ENCODE measurements at places on chromosomes 11 and 22.

- DNase-seq: no peak
Observed at GRCh38 chr22:41488076-41488475, 19.2 kb downstream of the ACO2 start.

- no peak for DNase-seq
Observed at GRCh38 chr11:65129649-65130441, 4.5 kb downstream of the SYVN1 start.

- DNase-seq: peak; percentile 76
Observed at GRCh38 chr11:12746593-12747097, 72.4 kb downstream of the TEAD1 start.

GRCh38 chr11:14393129-14393528 is 34.1 kb upstream of the RRAS2 start:
- DNase-seq: no peak

DNA sequence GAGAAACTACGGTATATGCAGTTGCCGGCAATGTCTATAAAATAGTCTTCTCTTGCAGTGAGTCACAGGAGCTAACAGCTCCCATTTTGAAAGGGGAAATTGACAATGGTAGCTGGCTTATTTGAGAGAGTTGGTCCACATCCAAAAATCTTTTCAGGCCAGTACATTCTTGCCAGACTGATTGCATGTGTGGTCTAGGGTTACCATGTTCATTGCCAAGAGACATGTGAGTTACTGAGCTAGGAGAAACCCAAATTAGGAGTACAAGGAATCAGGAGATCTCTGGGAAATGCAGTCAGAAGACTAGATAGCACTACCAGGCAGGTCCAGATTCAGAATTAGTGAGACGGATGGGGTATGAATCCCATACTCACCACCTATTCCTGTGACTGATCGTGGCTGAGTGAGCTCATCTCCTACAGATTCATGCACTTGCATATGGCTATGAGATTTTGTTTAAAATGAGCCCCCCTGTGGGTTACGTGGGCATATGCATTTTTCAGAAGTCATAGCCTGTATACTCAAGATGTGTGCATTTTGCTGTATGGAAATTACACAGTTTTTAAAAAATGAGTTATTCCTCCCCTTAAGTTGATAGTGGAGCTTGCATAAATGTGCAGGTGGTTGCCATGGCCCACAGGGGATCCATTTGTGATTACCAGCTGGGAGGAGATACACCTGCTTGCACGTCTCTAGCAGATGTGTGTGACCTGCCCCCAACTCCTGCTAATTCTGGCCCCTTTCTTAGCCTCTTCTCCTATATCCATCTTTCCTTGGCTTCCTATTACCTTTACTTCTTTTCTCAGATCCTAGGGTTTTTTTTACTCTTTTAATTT is 102.7 kb downstream of the COMMD9 start:
- DNase-seq: no peak

DNA sequence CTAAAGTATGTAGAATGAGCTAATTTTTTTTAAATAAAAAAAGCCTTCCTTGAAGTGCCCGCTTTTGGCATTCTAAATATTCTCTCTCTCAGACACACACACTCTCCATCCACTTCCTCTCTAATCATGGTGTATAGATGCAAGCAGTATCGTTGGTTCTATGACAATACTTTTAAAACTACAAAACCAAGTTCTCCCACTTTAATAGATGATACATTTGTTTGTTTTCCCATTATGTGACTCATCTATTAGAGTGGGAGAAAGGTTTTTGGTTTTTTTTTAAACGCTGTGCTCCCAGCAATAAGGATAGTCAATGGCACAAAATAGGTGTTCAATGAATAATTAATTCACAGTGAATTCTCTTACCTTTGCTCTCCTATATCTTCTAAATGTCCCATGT is 44.6 kb downstream of the FZD4 start:
- DNase-seq: no peak

- no peak for DNase-seq
Observed at GRCh38 chr11:35210876-35211546, 72.0 kb downstream of the CD44 start.

DNA sequence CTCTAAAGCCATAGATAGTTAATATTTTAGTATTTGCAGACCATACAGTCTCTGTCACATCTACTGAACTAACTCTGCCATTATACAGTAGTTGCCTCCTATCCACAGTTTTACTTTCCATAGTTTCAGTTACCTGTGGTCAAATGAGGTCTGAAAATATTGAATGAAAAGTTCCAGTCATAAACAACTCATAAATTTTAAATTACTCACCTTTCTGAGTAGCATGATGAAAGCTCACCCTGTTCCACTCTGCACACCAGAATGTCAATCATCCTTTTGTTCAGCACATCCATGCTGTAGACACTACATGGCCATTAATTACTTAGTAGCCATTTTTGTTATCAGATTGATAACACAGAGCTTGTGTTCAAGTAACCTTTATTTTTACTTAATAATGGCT is 51.7 kb upstream of the ME3 start:
- no peak for DNase-seq

DNA sequence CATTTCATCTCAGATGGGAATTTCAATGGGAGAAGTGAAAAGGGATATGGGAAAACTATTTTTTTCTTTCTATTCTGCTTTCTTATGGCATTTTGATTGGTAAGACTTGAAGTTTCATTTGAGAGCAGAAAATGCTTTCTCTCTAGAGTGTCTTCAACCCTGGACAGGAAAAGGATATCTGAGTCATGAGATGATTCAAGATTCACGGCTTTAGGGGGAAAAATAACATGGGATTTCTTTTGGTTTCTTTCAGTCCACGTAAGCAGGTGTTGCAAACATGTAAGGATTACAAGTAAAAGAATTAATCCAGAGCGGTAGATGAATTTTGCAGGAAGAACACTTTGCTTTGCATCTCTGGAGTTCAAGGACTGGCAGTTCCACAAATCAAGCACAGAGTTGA is 1001.0 kb upstream of the TENM4 start:
- DNase-seq: no peak

GRCh38 chr22:50734986-50735738 is 2.8 kb upstream of the ACR start:
- no peak for DNase-seq

DNA sequence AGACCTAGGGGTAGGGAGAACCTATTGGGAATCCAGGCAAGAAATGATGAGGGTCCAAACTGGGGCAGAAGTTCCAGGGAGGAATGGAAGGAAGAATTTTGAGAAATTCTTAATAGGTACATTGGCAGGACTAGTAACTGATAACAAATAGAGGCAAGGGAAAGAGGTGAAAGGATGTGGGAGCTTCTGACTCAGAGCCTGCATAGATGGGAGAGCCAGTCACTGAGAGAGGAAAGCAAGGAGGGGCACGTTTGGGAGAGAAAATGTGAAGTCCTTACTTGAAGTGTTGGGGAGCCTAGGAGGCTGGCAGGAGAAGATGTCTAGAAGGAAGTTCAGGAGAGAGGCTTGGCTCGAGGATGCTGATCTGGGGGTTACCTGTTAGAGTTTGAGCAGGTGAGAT is 104.6 kb upstream of the NCAM1 start:
- no peak for DNase-seq

DNA sequence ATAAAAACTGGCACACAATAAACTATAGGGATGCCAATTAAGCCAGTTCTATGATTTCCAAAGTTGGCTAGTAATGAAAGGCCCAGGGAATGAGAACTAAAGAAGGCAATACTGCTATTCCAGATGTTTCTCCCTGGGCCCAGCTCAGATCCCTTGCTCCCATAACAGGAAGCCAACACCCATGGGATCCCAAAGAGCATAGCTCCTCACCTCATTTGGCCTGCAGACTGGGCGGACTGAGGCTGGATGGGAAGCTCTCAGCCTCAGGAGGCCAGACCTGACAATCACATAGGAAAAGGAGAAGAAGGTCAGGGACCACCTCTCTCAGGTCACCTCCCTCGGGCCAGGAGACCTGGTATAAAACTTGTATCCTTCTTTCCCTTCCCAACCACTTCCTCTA is 5.3 kb downstream of the TBC1D10A start:
- DNase-seq: no peak

- DNase-seq: no peak
Observed at GRCh38 chr11:111605681-111606080, 3.4 kb downstream of the SIK2 start.

- no peak for DNase-seq
Observed at GRCh38 chr22:22019659-22020424, 37.3 kb upstream of the TOP3B start.

GRCh38 chr11:16881074-16881709 is 133.0 kb downstream of the PLEKHA7 start:
- no peak for DNase-seq

- no peak for DNase-seq
Observed at GRCh38 chr11:114168691-114169090, 109.2 kb downstream of the ZBTB16 start.

DNA sequence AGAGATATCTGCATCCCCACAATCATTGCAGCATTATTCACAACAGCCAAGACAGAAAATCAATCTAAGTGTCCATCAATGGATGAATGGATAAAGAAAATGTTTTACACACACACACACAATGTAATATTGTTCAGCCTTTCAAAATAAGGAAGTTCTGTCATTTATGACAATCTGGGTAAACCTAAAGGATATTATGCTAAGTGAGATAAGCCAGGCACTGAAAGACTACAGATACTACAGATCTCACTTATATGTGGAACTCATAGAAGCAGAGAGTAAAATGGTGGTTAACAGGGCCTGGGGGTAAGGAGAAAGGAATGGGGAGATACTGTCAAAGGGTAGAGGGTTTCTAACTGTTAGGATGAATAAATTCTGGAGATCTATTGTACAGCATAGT is 36.0 kb upstream of the EED start:
- DNase-seq: no peak

- no peak for DNase-seq
Observed at GRCh38 chr11:97544431-97544830, 1154.6 kb downstream of the JRKL start.

- no peak for DNase-seq
Observed at GRCh38 chr11:118227865-118228785, 3.3 kb upstream of the JAML start.

- no peak for DNase-seq
Observed at GRCh38 chr11:8100158-8100557, 19.1 kb downstream of the TUB start.

DNA sequence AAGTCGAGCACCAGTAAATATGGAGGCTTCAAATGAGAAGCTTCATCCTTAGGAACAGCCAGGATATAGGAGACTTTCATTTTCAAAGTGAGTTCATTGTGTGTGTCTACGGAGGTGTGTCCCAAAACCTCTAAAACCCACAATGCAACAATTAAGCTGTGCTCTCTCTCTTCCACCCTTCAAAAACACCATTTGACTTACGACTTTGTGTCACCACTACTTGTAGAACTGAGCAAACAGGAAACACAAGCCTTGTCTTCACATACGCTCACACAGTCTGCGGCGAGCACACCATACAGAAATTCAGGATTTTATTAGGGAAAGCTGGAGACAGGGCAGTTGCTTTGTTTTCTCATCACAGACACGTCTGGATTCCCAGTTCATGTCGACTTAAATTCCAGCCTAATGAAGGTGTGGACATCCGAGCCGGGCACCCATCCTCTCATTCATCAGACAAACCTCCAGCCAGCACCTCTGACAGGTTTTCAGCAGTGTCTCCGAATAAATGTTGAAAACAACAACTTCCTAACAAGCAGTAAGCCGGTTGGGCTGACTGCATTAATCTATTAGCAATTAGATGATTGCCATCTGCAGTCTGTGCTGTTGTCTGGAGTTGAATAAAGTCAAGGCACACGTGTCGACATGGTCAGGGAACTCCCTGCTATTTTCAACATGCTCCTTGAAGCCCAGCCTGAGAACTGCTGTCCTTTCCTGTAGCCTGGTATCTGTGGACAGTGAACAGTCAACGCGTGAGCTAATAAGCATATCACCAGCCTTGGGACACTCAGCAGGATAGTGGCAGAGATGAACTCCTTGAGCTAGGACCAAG is 1411.1 kb downstream of the BRD1 start:
- DNase-seq: no peak

GRCh38 chr11:5625281-5625680 is 480 bp downstream of the TRIM34 start:
- no peak for DNase-seq

DNA sequence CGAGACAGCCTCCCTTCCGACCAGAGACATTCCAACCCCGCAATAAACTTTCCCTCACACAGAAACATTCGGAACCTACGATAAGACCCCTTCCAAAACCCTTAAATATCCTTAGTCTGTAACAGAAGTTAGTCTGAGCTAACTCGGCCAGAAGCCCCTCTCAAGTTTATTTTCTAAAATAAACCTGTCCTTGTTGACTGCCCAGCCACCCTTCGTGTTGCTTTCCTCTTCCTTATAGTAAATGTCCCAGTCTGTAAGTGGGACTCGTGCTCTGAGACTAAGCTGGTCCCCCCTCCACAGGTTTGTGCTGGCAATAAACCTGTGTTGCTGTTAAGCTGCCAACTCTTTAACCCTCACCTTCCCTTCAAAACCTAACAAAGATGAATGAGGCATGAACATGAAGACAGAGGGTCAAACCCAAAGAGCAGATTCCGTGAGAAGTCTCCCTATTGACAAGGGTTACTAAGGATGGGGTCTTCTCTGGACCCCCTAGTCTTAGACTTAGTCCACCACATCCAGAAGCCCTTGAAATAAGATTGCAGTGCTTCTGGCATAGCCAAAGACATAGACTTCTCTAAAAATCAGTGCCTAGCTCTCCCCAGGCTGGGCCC is 18.2 kb downstream of the MIF start:
- DNase-seq: no peak

DNA sequence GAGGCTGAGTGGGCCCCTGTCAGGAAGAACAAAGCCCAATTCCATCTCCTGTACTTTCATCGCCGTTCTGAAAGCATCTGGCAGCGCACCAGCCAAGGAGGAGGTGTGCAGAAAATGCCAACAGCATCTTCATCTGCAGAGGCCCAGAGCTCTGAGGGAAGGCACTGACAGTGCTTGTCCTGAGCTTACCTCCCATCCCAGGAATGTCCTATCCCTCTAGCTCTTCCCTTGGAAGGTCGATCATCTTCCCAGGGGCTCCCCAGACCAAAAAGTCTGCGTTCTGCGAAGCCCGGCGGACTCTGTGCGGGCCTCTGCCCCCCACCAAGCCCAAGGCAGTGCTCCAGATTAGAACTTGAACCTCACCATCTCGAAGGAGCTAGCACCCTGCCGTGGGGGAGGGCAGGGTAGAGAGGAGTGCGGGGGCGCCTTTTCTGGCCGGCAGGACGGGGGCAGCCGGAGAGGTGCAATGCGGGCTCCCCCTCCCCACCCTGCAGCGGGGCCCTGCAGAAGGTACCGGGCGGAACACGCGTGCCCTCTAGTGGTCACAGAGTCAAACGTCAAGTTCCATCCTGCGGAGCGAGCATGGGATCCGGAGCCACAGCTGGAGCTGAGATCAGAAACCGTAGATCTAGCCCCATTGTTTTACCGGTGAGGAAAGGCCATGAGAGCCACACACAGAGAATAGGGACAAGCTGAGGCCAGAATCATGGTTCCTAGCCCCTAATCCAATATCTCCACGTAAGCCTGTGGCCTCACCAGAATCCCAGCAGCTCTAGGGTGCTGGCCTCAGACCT is 5.0 kb downstream of the SCN2B start:
- DNase-seq: peak; percentile 45

GRCh38 chr22:45843031-45843430 is 133.9 kb downstream of the WNT7B start:
- no peak for DNase-seq

- no peak for DNase-seq
Observed at GRCh38 chr11:10500757-10501684, 40.0 kb downstream of the RNF141 start.
